ENCODE measurements at places on chromosomes 16 and 17. TPM values are rescaled to one million over a fixed set of nuclear protein-coding genes. Genes with fewer than 3 reads are reported as not detected.

Gene KRT17
- not detected for total RNA-seq

Gene DOC2B
- 0.02 TPM for total RNA-seq

Gene PITPNM3
- 0.31 TPM for total RNA-seq

Gene CIBAR2
- total RNA-seq = not detected

Gene KRT31
- total RNA-seq = not detected

Measured in K562 (cell line).